Activated CD4-positive, CD25-positive, alpha-beta regulatory T cell (primary cell): ENCODE measurements at places on chromosomes 7 and 10.

DNA sequence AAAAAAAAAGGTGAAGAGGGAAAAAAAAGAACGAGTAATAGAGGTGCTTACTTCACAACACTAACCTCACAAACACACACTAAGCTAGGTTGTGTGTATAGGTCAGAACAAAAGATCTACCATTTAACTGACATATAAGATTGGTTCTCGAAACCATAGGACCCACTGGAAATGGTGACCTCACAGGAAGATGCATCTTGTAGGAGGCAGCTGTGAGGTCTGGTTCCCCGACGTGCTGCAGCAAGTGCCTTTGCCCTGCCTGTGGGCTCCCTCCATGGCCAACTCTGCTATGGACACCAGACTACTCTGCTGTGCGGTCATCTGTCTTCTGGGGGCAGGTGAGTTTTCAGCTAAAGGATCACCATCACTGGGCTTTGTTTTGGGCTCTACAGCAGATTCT lies 133.8 kb upstream of the PRSS1 start:
- no peak for DNase-seq

DNA sequence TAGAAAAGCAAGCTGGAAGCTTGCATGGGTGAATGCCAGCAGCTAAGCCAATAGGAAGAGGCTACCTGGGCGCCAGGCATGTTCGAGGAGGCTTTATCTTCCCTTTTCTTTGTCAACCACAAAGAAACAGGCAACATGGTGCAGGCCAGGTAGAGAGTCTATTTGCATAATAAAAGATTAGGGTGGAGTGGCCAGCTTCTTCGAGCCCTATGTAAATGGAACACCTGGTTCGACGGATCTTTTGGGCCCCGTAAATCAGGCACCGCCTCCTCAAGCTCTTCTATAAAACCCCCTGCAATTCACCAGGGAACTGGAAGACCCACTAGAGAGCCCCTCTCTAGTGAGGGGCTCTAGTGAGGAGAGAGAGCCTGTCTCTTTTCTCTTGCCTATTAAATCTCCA lies 1106.2 kb upstream of the CELF2 start:
- DNase-seq: no peak

DNA sequence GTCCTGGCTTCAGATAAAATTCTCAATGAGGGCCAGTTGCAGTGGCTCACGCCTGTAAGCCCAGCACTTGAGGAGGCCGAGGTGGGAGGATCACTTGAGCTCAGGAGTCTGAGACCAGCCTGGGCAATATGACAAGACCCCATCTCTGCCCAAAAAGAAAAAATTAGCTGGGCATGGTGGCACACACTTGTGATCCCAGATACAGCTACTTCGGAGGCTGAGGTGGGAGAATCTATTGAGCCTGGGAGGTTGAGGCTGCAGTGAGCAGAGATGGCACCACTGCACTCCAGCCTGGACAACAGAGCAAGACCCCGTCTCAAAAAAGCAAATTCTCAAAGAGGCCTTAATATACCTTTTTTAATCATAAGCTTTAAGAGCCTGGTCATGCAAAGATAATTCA lies 142.9 kb downstream of the CUX1 start:
- no peak for DNase-seq

DNA sequence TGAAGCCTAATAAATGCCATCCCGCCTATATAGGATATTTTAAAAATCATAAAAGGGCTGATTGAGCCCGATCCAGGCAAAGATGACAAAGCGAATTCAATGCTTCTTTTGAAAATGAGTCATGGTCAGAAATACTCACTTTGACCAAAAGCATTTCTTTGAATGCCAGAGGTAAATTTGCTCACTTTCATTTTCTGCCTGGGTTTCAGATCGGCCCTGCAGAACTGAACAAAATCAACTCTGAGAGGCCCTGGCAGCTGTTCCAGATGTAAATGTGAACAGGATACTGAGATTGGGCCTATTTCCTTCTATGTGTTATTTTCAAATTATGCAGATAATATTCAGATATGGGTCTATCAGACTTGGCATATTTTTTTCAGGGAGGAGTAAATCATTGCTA lies 114.8 kb upstream of the ARID5B start:
- no peak for DNase-seq

DNA sequence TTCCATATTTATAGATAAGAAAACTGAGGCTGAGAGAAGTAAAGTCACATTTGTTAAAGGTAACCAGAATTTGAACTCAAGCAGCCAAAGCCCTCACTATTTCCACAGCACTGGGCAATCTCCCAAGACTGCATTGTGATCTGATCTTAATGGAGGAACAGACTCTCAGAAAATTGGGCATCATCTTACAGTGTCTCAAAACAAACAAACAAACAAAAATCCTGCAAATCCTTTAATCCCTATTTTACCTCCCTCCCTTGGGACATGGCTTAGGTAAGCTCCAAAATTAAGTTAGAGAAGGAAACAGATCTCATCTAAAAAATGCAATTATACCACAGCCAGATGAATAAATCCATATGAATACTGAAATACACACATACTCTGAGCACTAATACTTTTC lies 57.5 kb downstream of the FHIP2A start:
- DNase-seq: no peak

DNA sequence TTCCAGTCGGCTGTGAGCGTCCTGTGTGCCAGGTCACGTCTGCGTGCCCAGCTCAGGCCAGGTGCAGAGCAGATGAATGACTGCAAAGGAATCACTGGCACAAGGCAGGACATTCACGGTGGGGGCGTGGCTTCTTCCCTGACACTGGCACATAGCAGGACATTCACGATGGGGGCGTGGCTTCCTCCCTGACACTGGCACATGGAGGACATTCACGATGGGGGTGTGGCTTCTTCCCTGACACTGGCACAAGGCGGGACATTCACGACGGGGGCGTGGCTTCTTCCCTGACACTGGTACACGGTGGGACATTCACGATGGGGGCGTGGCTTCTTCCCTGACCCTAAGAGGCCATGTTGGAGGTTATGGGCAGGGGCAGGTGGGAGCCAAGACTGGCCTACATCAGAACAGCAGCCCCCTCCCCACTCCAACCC lies 64.3 kb downstream of the MYL10 start:
- DNase-seq: no peak

DNA sequence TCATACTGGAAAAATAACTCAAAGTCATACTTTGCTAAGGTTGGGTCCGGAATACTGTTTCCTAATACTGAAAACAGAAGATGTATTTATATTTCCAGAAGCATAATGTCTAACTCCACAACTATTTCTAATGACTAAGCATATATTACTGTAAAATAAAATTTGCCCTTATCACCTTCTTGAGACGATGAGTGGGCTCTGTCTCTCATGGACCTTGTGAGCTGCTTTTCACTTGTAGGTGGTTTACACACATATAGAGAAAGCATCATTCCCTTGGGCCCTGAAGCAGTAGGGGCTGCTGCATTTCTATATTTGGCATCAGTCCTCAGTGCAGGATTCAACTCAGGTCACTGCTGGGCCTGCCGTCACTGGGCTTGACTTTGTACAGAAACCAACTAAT lies 10.7 kb upstream of the FAM13C start:
- DNase-seq: no peak

DNA sequence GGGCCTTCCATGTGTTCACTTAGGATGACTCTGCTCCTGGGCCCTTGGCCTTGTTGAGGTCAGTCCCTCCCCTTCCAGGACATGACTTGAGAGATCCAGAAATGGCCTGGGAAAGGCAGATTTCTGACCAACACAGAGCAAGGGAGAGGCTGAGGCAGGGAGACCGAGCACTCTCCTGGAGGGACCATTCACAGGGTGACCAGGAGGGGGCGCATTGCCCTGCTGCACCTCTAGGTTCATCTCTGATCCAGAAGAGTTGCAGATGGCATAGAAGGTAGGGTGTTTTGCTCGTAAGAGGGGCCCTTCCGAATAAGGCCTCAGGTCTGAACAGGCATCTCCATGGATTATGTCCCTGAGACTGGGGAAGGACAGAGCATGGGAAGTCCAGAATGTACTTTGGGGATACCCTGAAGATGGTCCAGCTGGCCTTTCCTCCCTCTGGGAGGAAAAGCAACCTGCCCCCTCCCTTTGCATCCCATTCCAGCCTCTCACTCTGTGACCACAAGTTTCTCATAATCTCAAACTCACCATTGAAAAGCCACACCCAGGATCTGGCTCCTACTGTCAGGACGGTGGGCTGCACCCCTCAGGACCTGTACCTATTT lies 6.6 kb downstream of the DMBT1 start:
- DNase-seq: no peak

- DNase-seq: no peak
These were observed 31.2 kb upstream of the GARS1 start for GRCh38 chr7:30563326-30563942.

GRCh38 chr10:86372784-86373239 lies 6.2 kb upstream of the GRID1 start:
- DNase-seq: no peak

- no peak for DNase-seq
These were observed 43.2 kb upstream of the TES start for GRCh38 chr7:116167177-116167576.

- no peak for DNase-seq
These were observed 106.7 kb downstream of the CUX1 start for GRCh38 chr7:101924171-101924570.

DNA sequence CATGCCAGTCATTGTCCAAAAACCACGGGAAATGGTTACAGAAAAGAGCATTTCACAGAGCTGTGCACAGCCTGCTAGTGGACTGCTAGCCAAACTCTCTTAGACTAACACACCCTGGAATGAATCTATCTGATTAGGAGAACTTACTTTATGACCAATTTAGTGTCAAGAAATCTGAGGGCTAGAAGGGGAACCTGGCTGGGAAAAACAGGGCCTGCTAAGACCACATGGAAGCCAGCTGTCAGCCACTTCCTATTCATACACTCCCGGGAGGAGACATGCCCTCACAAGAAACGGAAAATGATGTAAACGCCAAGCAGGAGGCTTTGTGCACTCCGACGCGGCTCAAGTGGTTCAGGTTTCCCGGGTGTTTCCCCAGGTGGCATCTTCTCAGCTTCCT lies 54.8 kb downstream of the MPP7 start:
- DNase-seq: no peak

DNA sequence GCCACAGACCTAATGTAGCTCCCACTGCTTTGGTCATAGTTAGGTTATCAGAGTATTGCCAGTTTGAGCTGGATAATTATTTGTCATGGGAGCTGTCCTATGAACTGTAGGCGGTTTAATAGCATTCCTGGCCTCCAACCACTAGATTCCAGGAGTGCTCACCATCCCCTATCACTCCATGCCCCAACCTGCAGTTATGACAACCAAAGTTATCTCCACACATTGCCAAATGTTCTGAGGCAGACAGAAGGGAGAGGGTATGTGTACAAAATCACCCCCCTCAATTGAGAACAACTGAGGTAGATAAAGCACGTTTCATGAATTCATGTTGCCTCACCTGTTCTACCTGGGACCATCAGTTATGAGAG lies 119.0 kb upstream of the CACUL1 start:
- no peak for DNase-seq

DNA sequence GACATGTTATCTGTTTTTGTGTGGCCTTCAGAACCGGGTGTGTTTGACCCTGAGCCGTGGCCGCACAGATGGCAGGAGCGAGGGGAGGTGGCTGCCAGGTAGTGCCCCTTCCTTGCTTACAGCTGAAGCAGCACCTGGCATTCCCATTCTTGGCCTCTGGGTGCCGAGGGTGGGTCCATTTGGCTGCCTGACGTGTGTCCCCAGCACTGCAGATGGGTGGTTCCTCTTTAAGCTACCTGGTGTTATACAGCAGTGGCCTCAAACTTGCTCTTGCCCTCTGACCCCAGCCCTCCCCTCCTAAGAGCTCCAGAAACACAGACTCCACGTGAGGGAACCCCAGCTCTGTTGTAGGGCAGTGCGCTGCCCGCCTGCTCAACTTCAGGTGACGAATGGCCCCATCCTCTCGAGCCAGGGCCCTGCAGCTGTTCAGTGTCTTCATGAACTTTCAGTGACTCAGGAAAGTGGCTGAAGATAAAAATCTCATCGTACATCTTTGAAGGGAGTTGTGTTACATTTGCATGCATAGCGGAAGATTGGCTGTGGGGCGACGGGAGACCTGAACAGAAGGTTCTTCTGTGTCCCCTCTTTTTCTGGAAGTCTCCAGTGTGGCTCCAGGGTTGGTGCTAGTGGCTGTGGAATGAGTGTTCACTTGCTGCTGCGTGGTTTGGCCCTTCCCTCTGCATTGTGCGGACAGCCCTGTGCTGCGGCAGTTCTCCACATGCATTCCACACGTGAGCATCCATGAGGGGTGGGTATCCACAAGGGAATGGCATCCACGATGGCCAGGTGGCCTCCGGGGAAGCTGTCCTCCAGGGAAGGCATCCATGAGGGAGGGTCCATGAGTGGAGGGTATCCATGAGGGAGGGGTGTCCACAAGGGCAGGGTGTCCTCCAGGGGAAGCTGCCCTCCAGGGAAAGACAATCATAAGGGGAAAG lies 91.6 kb downstream of the INPP5A start:
- no peak for DNase-seq

DNA sequence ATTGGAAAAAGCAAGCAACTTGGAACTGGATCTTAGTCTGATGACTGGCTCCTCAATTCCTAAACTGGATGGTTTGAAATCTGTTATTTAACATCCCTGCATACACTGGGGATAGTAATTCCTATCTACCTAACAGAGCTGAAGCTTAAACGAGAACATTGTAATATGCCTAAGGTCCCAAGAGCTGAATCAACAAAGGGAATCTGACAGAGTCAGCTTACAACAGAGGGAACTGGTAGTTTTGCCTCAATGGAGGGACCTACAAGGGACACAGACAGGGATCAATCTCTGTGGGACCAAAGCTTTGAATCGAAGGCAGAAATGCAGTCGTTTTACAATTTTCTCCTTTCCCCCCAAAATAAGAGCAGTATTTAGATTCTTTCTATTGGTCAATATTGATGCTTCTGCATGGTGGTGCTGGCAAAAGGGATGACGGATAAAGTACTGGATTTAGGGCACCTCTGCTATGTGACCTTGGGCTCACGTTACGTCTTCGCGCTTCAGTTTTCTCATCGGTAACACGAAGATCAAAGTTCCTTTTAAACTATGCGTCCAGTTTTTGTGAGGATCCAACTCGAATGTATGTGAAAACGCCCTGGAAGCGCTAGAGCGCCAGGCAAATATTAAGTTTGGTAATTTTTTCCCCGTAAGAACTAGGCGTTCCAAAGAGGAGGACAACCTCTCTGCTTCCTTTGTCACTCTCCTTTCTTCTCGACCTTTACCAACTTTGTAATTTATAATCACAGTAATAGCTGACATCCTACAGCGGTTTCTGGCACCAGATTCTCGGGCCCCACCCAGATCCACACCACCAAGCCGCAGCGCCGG lies 1.1 kb downstream of the ACTR1A start:
- no peak for DNase-seq

DNA sequence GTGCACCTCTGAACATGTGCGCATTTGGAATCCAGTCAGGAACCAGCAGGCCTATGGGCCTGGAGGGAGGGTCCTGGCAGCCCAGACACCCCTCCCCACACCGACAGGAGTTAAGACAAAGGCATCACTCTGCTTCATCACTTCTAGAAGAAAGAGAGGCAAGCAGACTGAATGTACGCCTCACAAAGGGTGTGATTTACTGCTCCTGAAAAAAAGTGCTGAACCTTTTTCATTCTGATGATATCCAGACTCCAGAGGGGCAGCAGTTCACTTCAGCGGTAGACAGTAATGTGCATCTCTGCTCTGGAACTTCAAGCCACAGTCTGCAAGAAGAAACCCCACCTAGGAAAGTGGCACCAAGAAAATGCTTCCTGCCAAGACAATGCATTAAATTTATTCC lies 88.2 kb upstream of the TMEM72 start:
- no peak for DNase-seq

GRCh38 chr7:24922099-24922773 lies 57.7 kb downstream of the OSBPL3 start:
- DNase-seq: no peak

GRCh38 chr10:103254538-103255325 lies 9.0 kb downstream of the RPEL1 start:
- no peak for DNase-seq

- no peak for DNase-seq
These were observed 5.6 kb downstream of the CELF2 start for GRCh38 chr10:11023009-11023953.
